ENCODE measurements at places on chromosomes 5 and 9.

DNA sequence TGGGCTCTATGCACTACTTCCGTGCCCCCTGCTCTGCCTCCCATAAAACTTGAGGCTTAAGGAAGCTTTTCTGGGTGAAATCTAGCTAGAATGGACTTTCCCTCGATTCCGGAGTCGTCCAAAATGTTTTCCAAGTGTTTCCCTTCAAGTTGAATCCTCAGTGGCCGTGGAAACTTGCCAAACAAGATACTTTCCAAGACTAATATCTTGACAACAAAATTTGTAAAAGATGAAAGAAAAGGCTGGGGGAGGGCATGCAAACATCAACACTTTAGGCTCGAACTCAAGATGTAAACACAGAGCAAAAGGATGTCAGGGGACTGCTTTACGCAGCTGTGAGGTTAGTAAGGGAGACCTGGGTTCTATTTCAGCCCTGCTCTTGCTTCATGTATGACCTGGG lies 482.8 kb upstream of the KLF4 start:
- no peak for DNase-seq

GRCh38 chr9:83986765-83987401 lies 6.3 kb downstream of the RMI1 start:
- DNase-seq: no peak

DNA sequence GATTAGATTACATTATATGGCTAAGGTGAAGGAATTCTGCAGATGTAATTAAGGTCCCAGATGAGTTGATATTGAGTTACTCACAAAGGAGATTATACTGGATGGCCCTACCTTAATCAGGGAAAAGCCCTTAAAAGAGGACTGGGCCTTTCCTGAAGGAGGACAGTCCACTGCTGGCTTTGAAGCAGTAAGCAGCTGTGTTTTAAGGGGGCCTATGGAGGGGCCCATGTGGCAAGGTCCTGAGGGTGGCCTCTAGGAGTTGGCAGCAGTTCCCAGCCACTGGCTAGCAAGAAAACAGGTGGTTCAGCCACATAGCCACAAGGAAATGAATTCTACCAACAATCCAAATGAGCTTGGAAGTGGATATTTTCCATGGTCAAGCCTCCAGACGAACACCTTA lies 36.4 kb upstream of the GDNF start:
- no peak for DNase-seq

GRCh38 chr9:13755551-13755950 lies 476.1 kb upstream of the MPDZ start:
- DNase-seq: no peak

- peak; percentile 96 for DNase-seq
These were observed 40.9 kb upstream of the FABP6 start for GRCh38 chr5:160188141-160189015.

GRCh38 chr9:19371942-19372341 lies 8.1 kb downstream of the RPS6 start:
- no peak for DNase-seq

GRCh38 chr5:100900142-100900795 lies 2.8 kb downstream of the ST8SIA4 start:
- peak; percentile 37 for DNase-seq

GRCh38 chr9:36102742-36103495 lies 33.6 kb upstream of the GLIPR2 start:
- peak; percentile 81 for DNase-seq

- DNase-seq: no peak
These were observed 667.1 kb upstream of the RGMB start for GRCh38 chr5:98106116-98107031.

DNA sequence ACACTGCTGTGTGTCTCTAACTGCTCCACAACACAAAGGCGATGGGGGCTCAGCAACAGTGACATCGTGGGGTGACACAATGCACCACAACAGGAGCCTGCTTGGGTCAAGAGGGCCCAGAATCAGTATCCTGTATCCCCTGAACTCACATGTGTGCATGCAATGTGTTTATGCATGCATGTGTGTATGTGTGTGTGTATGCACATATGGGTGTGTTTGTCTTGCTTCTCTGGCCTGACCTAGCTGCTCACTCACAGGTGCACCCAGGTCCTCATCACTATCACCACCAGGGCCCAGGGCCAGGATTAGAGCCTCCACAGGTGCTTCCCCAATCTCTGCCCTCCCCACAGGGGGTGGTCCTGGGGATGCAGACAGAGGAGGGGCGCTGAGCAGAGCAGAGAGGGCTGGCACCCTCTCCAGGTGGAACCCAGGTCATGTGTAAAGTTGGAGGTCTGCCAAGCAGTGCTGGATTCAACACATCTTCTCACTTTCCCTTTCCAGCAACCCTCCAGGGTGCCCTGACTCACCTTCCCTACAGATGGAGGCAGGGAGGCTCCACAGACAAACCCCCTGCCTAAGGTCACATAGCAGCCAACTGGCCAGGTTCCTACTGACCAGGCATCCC lies 18.1 kb upstream of the ZNF484 start:
- no peak for DNase-seq

GRCh38 chr5:44943647-44944046 lies 134.9 kb downstream of the MRPS30 start:
- DNase-seq: no peak

GRCh38 chr5:33999978-34000377 lies 7.9 kb downstream of the AMACR start:
- DNase-seq: no peak

DNA sequence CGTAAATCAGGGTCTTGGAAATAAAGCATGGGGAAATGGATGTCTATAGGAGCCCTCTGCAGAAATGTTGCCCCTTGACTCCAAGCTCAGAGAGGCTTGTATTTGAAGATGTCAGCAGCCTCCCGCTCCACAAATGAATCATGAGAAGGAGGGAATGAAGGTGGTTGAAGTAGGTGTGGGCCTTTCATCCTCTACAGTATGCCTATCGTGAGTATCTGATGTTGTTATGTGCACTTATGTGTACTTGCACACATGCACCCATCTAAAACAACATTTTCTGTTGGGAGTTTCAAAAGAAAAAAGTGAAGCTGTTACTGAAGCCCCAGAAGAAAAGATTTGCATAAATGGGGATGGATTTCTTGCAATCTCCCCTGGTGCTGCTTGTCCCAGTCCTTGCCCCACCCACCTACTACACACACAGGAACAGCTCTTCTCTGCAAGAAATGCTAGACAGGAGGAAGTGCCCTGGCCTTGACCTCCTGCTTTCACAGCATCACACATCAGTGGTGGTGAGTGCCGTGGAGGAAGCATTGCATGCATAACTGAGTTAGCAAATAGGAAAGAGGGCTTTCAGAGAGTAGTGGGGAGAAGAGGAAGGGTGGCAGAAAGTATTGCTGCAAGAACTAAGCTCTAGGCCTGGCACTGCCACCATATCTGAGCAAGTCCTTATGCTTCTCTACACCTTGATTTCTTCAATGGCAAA lies 156.1 kb downstream of the SNX18 start:
- no peak for DNase-seq

GRCh38 chr5:43425983-43426382 lies 13.8 kb upstream of the CCL28 start:
- no peak for DNase-seq

- no peak for DNase-seq
These were observed 22.9 kb upstream of the ADAM19 start for GRCh38 chr5:157598350-157598936.

DNA sequence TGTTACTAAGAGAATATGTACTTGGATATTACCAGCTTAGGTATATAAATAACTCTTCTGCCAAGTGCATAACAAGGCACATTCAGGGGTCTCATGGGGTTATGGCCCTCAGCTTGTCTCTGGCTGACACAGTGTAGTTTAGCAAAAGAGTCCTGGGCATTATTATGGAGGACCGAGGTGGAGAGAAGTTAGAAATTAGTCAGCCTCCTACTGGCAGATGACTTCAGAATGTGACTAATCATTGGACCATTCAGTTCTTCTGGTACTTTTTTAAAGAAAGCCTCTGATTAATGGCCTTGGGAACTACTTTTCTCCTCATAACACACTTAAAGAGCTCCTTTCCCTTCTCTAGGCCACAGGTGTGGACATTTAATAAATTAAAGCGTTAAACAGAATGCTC lies 178.9 kb downstream of the SH3GL2 start:
- no peak for DNase-seq

DNA sequence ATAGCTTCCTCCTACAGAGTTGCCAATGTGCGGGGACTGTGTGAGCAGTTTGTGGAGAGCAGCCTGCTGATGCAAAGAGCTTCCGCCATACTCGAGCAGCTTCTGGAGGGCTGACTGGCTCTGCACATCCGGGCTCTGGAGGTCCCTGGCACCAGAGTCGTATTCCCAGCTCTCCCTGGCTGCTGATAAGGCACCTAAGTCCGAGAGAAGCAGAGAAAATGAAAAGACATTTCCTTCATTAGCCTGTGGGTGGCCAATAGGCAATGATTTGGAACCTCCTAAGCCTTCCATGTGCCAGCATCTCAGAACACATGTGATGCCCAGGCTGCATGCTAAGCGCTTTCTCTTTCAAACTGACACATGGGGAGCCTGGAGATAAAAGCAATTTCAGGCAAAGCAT lies 94.3 kb downstream of the TSSK1B start:
- no peak for DNase-seq

- no peak for DNase-seq
These were observed 136.7 kb downstream of the RGS3 start for GRCh38 chr9:113600023-113600823.

DNA sequence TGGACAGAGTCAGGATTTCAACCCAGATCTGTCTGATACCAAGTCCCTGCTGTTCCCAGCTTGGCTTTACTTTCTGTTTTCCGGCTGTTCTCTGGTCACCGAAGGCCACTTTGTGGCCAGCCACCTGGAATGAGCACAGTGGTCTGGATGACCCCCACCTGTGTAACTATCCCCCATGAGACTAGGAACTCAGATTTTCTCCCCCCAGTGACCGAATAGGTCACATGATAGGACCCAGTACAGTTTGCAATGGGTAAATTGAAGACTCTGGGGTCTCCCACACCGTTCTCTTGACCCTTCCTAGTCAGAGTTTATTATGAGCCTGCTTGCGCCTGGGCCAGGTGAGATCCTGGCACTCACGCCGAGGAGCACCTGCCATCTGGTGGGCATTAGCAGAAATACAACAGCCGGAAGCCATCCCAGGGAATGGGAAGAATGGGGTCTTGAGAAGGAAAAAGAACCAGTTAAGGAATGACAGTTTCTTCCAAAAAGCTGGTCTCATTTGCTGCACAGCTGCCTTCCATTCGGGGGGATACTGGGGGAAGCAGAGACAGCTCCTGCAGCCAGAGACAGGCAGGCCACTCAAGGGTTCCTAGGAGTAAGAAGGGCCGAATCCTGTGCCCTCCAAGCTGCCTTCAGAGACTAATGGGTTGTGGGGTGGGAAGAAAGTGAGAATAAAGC lies 7.1 kb downstream of the PHYHD1 start:
- peak; percentile 71 for DNase-seq

DNA sequence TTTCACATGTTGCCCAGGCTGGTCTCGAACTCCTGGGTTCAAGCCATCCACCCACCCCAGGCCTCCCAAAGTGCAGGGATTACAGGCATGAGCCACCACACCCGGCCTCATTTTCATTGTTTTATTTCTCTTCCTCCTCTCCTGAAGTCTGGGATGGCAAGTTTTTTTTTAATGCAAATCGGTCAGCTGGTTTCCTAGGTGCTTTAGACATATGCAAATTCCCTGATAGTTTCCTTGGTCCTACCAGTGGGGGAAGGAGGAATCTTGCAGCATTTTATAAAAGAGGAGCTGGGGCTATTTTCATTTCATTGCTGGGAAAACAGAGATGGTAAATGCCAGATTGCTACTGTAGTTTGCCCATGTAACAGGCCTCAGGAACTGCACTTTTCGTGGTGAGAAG lies 179.4 kb downstream of the ACTL7B start:
- no peak for DNase-seq

- DNase-seq: no peak
These were observed 144.4 kb upstream of the PHYKPL start for GRCh38 chr5:178376921-178377582.

DNA sequence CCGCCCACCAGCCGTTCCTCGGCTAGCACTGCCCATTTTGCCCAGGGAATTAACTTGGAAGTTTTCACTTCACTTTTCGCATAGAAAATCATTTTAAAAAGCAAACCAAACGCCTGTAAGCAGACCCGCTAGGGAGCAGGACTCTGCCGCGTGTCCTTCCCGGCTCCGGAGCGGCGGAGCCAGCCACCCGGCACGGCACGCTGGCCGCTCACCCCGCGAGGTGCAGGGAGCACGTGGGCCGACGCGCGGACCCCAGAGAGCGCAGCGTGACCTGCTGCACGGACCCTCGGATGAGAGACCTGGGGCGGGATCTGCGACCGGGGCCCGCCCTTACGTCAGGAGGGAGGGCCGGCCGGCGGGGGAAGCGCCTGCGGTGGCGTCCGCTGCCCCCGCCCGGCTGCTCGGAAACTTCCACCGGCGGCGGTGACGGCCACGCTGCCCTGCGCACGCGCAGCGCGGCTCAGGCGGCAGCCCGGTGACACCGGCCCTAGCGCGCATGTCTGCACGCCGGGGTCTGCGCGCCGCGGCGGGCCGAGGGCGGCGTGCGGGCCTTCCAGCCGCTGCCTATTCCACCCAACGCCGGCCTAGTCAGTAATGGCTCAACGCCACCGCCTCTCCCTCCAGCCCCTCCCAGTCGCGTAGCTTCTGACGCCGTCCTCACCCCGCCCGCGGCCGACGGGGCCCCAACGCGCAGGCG lies 507 bp upstream of the TENT4A start:
- DNase-seq: peak; percentile 98

GRCh38 chr9:34869390-34869789 lies 88.7 kb upstream of the PHF24 start:
- DNase-seq: no peak

DNA sequence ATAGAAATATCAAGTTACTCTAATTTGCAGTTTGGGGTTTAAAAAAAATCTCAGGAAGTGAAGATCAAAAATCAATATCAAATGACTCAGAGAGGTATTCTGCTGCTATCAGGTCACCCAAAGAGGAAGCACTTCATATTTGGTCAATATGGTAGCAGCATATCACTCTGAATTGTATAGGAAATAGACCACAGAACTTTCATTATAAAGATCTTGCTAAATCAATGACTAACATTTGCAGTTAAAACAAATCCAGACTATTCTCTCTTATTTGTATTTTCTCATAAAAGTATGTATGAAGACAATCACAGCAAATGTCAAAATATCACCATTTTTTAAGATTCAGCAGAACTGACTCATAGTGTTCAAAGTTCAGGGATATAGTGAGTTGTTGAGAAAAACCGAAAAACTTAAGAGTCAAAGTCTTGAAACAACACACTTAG lies 105.8 kb upstream of the PCSK1 start:
- DNase-seq: no peak

GRCh38 chr5:178464431-178465048 lies 125.7 kb downstream of the COL23A1 start:
- DNase-seq: no peak
